ENCODE measurements at places on chromosomes 2 and 18. TPM values are rescaled to one million over a fixed set of nuclear protein-coding genes. Genes with fewer than 3 reads are reported as not detected.

- H3K4me1 ChIP-seq, result peaks cover 1% of the 10 kb centered on the region
- no peak overlapping the region for H3K4me3 ChIP-seq
- no peaks in the 10 kb centered on the region for H3K27me3 ChIP-seq
- H3K36me3 ChIP-seq, result no peaks in the 10 kb centered on the region
- DNase-seq, result no peak
- H3K27ac ChIP-seq, result no peak overlapping the region
These were observed 84.7 kb upstream of the TMEM200C start for GRCh38 chr18:5979971-5980457.

DNA sequence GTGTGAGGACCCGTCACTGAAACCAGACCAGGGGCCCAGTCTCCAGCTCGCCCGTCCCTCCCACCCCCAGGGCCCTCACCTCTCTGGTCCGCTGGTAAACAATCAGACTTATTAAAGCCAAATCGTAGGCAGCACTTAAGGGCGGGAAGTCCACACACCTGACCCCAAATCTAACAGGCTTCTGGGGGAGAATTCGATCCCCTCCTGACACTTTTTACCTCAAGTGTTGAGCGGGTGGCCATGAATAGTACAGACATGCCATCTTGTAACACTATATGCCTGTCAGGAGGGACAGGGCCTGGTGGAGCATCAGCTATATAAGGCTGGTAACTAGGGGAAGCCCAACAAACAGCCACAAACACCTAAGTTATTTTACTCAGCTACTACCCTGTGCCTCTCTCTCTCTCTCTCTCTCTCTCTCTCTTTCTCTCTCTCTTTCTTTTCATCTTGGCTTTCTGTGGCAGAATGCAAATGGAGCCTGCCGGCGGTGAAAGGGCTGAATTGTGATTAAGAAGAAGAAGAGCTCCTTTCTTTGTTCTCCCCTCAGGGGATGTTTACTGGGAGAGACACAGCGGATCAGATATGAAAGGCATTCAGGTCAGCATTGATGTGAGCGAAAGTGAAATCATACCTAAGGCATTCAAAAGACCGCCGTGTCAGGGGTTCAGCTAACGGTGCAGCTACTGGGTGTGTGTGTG, 9.5 kb downstream of the ZEB2 start:
- H3K36me3 ChIP-seq, result no peaks in the 10 kb centered on the region
- H3K4me3 ChIP-seq, result no peak overlapping the region
- DNase-seq, result no peak
- H3K27ac ChIP-seq, result no peak overlapping the region
- peaks cover 37% of the 10 kb centered on the region for H3K27me3 ChIP-seq

DNA sequence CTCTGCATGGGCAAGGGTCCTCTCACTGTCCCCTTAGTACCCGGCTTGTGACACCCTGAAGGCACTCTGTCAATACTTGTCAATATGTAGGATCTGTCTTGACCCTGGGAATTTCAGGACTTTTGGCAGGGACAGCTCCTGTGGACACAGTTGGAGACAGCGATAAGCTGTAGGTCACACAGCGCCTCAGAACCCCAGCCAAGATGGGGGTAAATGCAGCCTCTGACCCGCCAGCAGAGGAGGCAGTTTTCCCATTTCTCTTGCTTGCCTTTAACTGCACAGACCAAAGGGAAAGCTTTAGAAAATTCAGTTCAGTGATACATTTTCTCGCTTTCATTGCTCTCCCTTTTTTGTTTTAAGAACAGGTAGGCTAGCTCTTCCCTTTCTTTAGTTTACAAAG, 54.8 kb upstream of the KLHL29 start:
- no peak overlapping the region for H3K4me3 ChIP-seq
- DNase-seq, result no peak
- no peaks in the 10 kb centered on the region for H3K36me3 ChIP-seq
- no peaks in the 10 kb centered on the region for H3K4me1 ChIP-seq
- no peak overlapping the region for H3K27ac ChIP-seq

- no peaks in the 10 kb centered on the region for H3K4me1 ChIP-seq
- H3K27me3 ChIP-seq, result no peaks in the 10 kb centered on the region
- no peak for DNase-seq
- H3K36me3 ChIP-seq, result peaks cover 14% of the 10 kb centered on the region
- no peak overlapping the region for H3K27ac ChIP-seq
These were observed 160.7 kb downstream of the IKZF2 start for GRCh38 chr2:212990697-212991096.

- peaks cover 34% of the 10 kb centered on the region for H3K4me1 ChIP-seq
- peaks cover 23% of the 10 kb centered on the region for H3K36me3 ChIP-seq
- H3K27me3 ChIP-seq, result no peaks in the 10 kb centered on the region
These were observed 398 bp downstream of the INPP5D start for GRCh38 chr2:233060501-233060979.

- no peak for DNase-seq
- peaks cover 16% of the 10 kb centered on the region for H3K4me1 ChIP-seq
- no peak overlapping the region for H3K4me3 ChIP-seq
- no peaks in the 10 kb centered on the region for H3K36me3 ChIP-seq
These were observed 8.7 kb downstream of the TMEM169 start for GRCh38 chr2:216090369-216090786.

GRCh38 chr2:235515821-235516220, 22.0 kb downstream of the AGAP1 start:
- no peaks in the 10 kb centered on the region for H3K27me3 ChIP-seq
- H3K27ac ChIP-seq, result no peak overlapping the region
- H3K4me1 ChIP-seq, result no peaks in the 10 kb centered on the region
- H3K4me3 ChIP-seq, result no peak overlapping the region
- no peak for DNase-seq

GRCh38 chr2:159989249-159989648, 73.2 kb downstream of the PLA2R1 start:
- no peak overlapping the region for H3K4me3 ChIP-seq
- no peak overlapping the region for H3K27ac ChIP-seq
- peaks cover 15% of the 10 kb centered on the region for H3K27me3 ChIP-seq
- H3K36me3 ChIP-seq, result no peaks in the 10 kb centered on the region
- DNase-seq, result no peak
- H3K4me1 ChIP-seq, result no peaks in the 10 kb centered on the region

DNA sequence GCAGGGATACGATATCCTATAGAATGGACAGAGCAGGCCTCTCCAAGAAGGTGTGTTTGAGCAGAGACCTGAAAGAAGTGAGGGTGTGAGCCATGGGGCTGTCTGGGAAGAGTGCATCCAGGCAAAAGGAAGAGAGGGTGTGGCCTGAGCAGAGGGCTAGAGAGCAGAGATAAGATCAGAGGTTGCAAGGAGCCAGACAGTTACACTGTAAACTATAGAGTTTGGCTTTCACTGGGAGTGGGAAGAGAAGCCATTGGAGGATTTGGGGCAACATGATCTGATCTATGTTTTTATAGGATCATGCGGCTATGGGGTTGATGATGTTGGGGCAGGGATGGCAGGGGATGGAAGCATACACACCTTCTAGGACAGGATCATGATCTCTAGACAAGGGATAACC, 124.1 kb upstream of the MAP3K20 start:
- no peak overlapping the region for H3K4me3 ChIP-seq
- DNase-seq, result no peak

- DNase-seq, result no peak
- H3K4me1 ChIP-seq, result peaks cover 3% of the 10 kb centered on the region
- peak overlapping the region; percentile 19 for H3K4me3 ChIP-seq
- no peak overlapping the region for H3K27ac ChIP-seq
- peaks cover 33% of the 10 kb centered on the region for H3K27me3 ChIP-seq
These were observed 57.4 kb downstream of the FAM168B start for GRCh38 chr2:131035826-131036231.

- no peak overlapping the region for H3K27ac ChIP-seq
- H3K36me3 ChIP-seq, result no peaks in the 10 kb centered on the region
- DNase-seq, result no peak
- peaks cover 34% of the 10 kb centered on the region for H3K27me3 ChIP-seq
These were observed 46.2 kb upstream of the RAB6D start for GRCh38 chr2:131410173-131410572.

- no peaks in the 10 kb centered on the region for H3K27me3 ChIP-seq
- peaks cover 25% of the 10 kb centered on the region for H3K4me1 ChIP-seq
- no peak overlapping the region for H3K4me3 ChIP-seq
- H3K27ac ChIP-seq, result no peak overlapping the region
- DNase-seq, result no peak
- H3K36me3 ChIP-seq, result peaks cover 6% of the 10 kb centered on the region
These were observed 224.3 kb upstream of the SMAD7 start for GRCh38 chr18:49175071-49175470.

DNA sequence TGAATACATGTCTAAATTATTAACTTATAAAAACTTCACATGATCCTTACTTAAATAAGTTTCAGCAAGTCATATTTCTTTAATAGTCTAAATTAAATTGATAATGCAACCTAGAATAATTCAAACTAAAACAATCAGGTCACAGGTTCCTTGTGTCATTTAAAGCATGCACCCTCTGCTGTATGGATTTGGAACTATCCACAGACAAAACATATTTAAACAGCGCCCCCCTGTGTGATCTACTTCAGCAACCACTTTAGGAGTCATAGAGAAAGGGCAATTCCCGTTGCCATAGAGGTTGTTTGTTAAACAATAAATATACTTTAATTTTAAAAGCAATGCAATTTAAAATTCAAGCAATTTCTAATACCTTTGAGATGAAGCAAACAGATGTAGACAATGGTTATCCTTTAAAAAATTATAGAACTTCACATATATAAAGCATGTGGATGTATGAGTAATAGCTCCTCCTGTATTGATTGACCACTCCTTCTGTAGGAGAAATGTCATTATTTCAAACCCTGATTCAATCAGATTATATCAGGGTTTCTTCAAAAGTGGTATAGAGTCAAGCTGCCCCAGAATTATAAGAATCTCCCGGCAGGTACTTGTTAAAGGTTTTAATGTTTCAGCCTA, 21.2 kb downstream of the GRB14 start:
- DNase-seq, result no peak
- H3K4me1 ChIP-seq, result no peaks in the 10 kb centered on the region
- H3K36me3 ChIP-seq, result no peaks in the 10 kb centered on the region
- no peak overlapping the region for H3K27ac ChIP-seq
- no peaks in the 10 kb centered on the region for H3K27me3 ChIP-seq

- no peak for DNase-seq
- peaks cover 2% of the 10 kb centered on the region for H3K27me3 ChIP-seq
These were observed 654 bp downstream of the PIK3C3 start for GRCh38 chr18:41955688-41956087.

- peaks cover 14% of the 10 kb centered on the region for H3K4me1 ChIP-seq
- H3K27ac ChIP-seq, result peak within 1 kb of the TSS; percentile 39
- DNase-seq, result peak; percentile 88
- H3K27me3 ChIP-seq, result peaks cover 55% of the 10 kb centered on the region
- peak within 1 kb of the TSS; percentile 51 for H3K4me3 ChIP-seq
These were observed at the start of gene NMUR1 for GRCh38 chr2:231530099-231531011. TSS of gene NMUR1 (minus strand) at chr2:231530445. CDS start at chr2:231530361, 84 bp downstream.

- H3K27me3 ChIP-seq, result no peaks in the 10 kb centered on the region
- DNase-seq, result no peak
- no peak overlapping the region for H3K4me3 ChIP-seq
- no peak overlapping the region for H3K27ac ChIP-seq
- peaks cover 19% of the 10 kb centered on the region for H3K4me1 ChIP-seq
These were observed 113.6 kb downstream of the BABAM2 start for GRCh38 chr2:28004086-28004485.

DNA sequence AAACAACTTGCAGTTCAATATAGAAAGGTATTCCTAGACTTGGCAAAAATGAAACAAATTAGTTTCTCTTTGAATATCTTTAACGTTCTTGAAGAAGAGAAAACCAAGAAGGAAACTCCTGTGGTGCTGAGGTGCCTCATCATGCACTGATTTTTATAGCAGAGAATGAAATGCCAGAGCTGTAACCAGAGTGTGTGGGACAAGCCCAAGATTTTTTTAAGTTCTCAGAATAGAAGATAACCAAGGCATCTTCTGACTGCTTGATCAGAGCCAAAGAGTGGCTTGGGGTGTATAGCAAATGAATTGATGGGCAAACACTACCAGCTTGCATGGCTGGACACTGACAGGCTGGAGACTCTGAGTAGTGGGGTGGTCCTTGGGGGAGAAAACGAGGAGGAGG, 7.9 kb downstream of the FHOD3 start:
- H3K4me3 ChIP-seq, result no peak overlapping the region
- DNase-seq, result no peak
- H3K4me1 ChIP-seq, result no peaks in the 10 kb centered on the region
- no peak overlapping the region for H3K27ac ChIP-seq
- no peaks in the 10 kb centered on the region for H3K36me3 ChIP-seq

GRCh38 chr2:132780651-132781050, 110.6 kb upstream of the LYPD1 start:
- no peaks in the 10 kb centered on the region for H3K27me3 ChIP-seq
- H3K36me3 ChIP-seq, result no peaks in the 10 kb centered on the region
- DNase-seq, result no peak
- H3K4me3 ChIP-seq, result no peak overlapping the region
- H3K4me1 ChIP-seq, result no peaks in the 10 kb centered on the region
- no peak overlapping the region for H3K27ac ChIP-seq

GRCh38 chr18:31203096-31203793, 40.6 kb upstream of the DSC1 start:
- H3K4me1 ChIP-seq, result no peaks in the 10 kb centered on the region
- no peaks in the 10 kb centered on the region for H3K27me3 ChIP-seq
- H3K4me3 ChIP-seq, result no peak overlapping the region
- H3K27ac ChIP-seq, result no peak overlapping the region
- H3K36me3 ChIP-seq, result no peaks in the 10 kb centered on the region
- no peak for DNase-seq

DNA sequence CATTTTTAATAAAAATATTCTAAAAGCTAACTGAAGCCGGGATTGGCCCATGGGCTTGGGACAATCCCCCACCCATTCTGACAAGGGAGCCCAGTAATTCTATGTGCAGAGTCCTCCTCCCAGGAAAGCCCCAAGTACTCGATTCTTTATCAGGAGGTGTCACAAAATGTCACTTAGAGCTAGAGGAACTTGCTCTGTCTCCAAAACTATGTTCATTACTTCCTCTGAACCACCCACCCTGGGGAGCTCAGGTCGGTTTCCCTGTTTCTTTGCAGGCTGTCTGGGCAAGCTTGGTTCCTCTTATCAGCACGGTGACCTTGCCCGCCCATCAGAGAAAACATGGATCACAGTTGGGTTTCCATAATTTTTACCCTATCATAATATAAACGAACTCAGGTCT, 430.6 kb upstream of the ID2 start:
- H3K27ac ChIP-seq, result no peak overlapping the region
- peaks cover 11% of the 10 kb centered on the region for H3K36me3 ChIP-seq
- peaks cover 8% of the 10 kb centered on the region for H3K4me1 ChIP-seq
- no peak for DNase-seq
- no peak overlapping the region for H3K4me3 ChIP-seq

Gene CDKL4
- 1.2 TPM for total RNA-seq

Gene POTEJ
- not detected for total RNA-seq

Gene NEU4
- 0.20 TPM for total RNA-seq

Gene SPEG
- 23.6 TPM for total RNA-seq

Gene PLCL1
- total RNA-seq, result 1.3 TPM

Data from activated naive CD8-positive, alpha-beta T cell treated with anti-CD3 and anti-CD28 coated beads, Interleukin-2, amount 10 ng/mL, durations not matched to agents 7 days and 5 days (primary cell).